HFF-Myc (cell line): ENCODE measurements at places on chromosomes 1 and 21.
A peak's percentile ranks its signal among the peaks of the same experiment; 100 is the strongest.

GRCh38 chr1:228992907-228993535 lies 257.7 kb downstream of the RHOU start:
- DNase-seq = no peak

DNA sequence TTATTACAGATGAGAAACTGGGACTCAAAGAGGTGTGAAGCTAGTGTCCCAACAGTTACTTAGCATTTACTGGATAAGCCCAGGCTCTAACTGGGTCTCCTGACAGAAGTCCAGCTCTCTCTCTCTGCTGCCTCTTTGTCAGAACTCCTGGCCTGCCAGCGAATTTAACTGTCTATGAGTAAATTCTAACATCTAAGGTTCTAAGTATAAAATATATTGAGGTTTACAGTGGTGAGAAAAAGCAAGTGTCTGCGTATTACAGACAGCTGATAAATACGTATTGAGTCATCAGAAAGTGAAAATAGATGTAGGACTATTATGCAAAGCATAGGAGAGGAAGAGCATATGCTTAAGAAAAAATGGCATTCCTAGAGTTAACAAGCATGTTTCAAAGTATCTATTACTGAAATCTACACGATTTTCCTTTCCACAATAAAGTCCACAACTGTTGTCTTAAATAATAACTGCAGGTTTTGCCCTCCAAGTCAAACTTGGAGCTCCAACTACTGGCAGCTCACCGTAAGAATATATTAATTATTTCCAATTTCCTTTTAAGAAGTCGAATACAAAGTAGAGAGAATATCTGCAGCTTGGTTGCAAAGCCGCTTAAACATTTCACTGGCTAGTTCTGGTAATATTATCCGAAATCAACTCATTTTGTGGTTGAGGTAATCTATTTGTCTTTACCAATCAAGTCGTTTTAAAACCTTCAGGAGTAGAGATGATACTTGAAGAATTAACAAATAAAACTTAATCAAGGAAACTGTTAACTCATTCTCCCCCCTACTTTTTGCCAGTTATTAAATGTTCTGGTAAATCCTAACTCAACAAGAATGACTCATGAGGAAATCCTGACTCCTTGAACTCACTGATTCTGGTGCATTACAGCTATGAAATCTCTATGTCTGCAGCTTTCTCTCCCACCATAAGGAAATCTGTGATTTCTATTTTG lies 1.4 kb upstream of the RGS2 start:
- DNase-seq = no peak

- no peak for DNase-seq
Observed at GRCh38 chr1:3011127-3011526, 10.1 kb upstream of the ACTRT2 start.

- DNase-seq = no peak
Observed at GRCh38 chr1:65440915-65441314, 20.4 kb downstream of the LEPR start.

GRCh38 chr1:8465013-8465412 lies 147.1 kb downstream of the SLC45A1 start:
- DNase-seq = no peak

DNA sequence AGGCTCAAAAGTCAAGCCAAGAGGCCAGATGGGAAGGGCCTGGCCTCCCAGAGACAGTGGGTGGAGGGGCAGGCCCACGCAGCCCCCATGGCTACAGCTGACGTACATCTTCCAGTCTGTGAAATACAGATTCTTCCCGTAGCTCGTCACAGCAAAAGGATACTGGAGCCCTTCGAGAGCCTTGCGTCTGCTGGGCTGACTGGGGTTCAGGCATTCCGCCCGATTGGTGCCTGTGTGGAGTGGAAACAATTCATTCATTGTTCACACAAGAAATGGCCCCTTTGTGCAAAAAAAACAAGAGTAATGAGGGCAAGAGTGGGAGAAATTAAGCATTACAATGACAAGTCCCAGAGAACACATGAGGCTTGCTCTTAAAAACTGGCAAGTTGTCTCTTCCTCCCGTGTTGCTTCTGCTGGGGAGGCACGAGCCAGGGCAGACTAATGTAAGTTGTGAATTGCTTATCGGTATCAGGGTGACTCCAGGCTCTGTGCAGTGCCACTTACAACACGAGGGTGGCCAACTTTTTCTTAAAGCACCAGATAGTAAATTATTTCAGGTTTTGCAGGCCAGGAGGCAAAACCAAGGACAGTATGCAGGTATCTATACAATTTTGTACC lies 85.1 kb downstream of the NID1 start:
- no peak for DNase-seq

GRCh38 chr1:151013518-151013917 lies 5.3 kb downstream of the PRUNE1 start:
- DNase-seq = no peak

- no peak for DNase-seq
Observed at GRCh38 chr21:40731206-40731605, 115.8 kb downstream of the DSCAM start.

- DNase-seq = no peak
Observed at GRCh38 chr1:14780271-14780670, 181.8 kb downstream of the KAZN start.

DNA sequence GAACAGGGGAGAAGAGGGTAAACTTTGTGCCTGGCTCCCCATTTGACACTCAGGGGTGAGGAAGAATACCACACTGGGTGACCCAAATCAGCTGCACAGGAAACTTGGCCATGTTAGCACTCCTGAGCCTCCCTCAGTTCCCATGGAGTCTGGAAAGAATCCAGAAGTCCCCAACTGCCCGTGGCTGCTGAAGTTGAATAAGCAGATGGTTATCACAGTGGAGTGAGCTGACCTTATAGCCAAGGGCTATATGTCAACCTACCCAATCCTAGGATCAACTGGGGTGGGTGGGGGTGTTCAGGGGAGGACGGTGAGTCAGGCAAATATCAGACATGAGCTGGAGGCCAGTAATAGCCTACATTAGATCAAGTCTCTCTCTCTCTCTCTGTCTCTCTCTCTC lies 20.4 kb downstream of the KCNH1 start:
- DNase-seq = no peak

GRCh38 chr1:4597020-4597419 lies 57.4 kb upstream of the AJAP1 start:
- DNase-seq = no peak

GRCh38 chr1:233113009-233113879 lies 162.8 kb downstream of the NTPCR start:
- DNase-seq = peak; percentile 99

GRCh38 chr1:182761396-182762395 lies 27.9 kb upstream of the NPL start:
- DNase-seq = peak; percentile 38

- no peak for DNase-seq
Observed at GRCh38 chr21:29248124-29248523, 50.6 kb upstream of the BACH1 start.

DNA sequence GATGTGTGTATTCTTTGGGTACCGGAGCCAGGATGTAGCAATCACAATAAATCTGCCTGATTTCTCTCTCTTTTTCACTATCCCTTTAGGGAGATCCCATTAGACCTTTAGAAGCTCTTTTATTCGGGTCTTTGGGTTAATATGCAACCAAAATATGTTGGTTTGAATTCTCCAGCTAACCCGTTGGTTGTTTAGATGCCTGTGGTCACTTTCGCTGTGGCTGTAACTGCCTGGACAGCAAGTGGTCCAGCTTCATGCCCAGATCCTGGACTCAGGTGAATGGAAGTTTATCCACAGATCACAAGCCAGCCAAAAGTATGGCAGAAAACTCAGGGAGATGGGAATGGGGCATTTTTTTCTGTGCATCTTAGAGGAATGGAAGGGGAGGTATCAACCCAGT lies 12.3 kb downstream of the KAZN start:
- no peak for DNase-seq

- DNase-seq = no peak
Observed at GRCh38 chr1:17671741-17672140, 83.4 kb upstream of the ACTL8 start.

DNA sequence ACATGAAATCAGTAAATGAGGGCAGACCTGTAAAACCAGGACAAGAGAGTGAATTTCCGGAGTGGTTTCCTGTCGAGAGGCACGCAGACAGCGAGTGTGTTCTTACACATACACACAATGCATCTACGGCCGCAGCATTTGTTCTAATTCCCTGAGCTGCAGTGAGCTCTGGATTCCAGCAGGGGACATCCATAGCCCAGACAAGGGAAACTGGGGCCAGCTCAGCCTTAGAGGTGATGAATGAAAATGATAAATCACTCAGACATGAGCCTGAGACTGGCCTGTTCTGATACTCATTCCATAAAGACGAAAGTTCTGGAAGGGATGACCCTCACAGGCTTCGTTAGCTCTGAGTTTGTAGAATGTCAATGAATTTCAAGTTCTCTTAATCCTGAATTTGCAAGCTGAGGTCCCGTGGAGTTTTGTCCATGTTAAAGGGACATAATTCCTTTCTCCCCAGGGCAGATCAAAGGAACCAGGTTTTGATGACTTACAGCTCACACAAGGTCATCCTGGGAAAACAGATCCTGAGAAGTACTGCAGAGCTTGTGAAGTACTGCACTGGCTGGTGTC lies 207.9 kb upstream of the C1orf87 start:
- peak; percentile 19 for DNase-seq

GRCh38 chr21:21458124-21458631 lies 460.0 kb downstream of the NCAM2 start:
- no peak for DNase-seq

DNA sequence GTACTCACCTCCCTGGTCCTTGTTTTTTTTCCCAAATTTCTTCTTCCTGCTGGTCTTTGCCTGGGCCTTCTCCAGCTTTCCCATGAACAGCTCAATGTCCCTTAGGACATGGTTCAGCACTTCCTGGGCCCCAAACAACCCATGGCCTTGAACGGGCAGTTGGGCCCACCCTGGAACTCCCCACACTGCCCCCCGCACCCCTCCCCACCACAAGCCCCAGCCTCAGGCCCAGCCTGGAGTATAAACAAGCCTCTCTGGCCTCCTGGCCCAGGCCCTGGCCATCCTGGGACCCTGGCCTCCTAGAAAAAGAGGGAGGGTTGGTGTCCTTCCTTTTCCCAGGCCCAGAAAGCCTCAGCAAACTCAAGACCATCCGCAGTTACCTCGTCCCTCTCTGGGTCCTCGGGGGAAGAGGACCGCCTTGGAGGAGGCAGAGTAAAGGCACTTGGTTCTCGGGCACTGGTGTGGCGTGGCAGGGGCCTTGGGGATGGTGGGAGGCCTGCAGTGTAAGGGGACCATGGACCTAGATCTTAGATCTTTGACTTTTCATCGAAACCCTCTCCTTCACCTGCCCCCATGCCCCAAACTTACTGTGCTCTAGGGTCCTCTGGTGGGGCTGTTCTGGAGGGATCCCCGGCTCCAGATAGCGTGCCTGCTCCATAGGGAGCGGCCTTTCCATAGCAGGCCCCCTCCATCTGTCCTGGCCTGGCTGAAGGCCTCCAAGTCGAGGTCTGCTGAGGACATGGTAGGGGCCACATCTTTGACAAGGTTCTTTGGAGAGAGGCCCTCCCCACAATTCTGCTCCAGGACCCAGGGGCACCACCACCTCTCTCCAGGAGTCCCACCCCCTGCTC lies 5.6 kb downstream of the EPS8L3 start:
- no peak for DNase-seq

DNA sequence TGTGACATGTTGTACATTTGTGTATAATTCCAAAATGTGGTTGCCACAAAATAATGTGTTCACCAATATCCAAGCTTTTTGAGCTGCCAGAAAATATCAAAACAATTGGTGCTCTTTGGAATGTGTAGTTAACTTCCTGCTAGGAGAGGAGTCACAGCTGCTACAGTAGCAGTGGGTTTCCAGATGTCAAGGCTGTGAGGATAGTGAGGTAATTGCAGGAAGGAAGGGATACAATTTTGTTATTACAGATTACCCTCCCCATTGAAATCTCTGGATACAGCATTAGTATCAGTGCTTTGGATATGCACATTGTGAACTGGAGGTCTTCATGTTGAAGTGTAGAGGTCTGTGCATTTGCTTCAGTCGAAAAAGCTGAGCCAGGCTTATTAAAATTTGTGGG lies 253.2 kb downstream of the PTPRC start:
- peak; percentile 52 for DNase-seq

- peak; percentile 41 for DNase-seq
Observed at GRCh38 chr21:28337315-28337714, 655.4 kb downstream of the LTN1 start.

GRCh38 chr1:84260852-84261518 lies 40.5 kb upstream of the SAMD13 start:
- no peak for DNase-seq

GRCh38 chr1:82246050-82246449 lies 445.3 kb downstream of the ADGRL2 start:
- no peak for DNase-seq

- DNase-seq = no peak
Observed at GRCh38 chr1:20380175-20380574, 89.5 kb downstream of the VWA5B1 start.

GRCh38 chr1:169577981-169578738 lies 8.1 kb downstream of the F5 start:
- DNase-seq = no peak

DNA sequence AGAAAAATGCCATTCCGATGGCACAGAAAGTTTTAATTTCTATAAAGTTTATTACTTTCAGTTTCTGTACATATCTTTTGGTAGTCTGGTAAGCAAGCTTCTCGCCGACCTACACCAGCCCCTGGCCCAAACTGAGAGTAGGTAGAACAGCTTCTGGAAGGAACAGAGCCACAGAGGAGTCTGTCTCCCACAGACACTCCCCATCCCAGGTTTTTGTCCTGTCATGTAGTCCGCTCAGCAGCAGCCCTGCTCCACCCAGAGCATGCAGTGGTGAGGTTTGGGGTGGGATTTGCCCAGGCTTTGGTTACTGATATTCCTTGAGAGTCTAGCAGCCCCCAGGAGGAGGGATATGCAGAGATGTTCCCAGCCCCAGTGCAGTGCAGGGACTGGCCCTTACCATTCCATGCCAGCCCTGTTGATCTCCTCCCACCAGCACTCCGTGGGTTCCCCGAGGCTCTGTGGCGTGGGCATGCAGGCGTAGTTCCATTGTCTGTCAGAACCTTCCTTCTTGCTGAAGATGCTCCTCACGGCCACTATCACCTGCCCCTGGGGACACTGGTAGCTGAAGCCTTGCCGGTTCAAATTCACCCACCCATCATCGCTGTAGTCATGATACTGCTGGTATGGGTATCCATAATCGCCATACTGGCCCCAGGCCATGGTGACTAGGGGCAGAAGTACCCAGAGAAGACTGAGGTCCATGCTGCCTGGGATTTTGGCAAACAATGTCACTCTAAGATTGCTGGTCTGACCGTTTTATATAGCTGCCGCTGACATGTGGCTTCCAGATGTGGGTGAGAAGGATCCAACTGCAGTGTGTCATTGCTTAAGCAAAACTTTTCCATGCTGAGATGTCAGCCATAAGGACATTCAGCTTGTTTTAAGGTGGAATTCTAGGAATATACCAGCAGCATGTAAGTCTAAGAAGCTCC lies at the start of gene DPT:
Gene DPT (minus strand): TSS at position 734 of the 932 bp plus-strand sequence. CDS start 32 bp downstream, at position 702.
- peak; percentile 90 for DNase-seq

DNA sequence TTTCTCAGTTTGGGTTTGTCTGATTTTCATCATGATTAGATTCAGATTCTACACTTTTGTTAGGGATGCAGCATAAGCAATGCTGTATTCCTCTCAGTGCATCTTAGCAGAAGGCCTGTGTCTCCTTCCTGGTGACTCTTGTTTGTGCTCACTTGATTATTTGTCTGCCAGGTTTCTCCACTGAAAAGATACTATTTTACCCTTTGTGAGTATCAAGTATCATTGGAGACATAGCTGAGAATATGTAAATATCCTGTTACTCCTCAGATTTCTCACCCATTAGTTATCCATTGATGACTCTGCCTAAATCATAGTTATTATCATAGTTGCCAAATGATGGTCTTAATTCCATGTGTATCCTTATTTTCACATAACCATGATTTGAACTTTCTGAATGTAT lies 148.5 kb downstream of the POU2F1 start:
- DNase-seq = no peak
